NCI-H2081 (cell line): ENCODE measurements at places on chromosomes 4 and X.

- DNase-seq, result no peak
Measured at GRCh38 chr4:59537246-59537886, 1662.8 kb upstream of the ADGRL3 start.

DNA sequence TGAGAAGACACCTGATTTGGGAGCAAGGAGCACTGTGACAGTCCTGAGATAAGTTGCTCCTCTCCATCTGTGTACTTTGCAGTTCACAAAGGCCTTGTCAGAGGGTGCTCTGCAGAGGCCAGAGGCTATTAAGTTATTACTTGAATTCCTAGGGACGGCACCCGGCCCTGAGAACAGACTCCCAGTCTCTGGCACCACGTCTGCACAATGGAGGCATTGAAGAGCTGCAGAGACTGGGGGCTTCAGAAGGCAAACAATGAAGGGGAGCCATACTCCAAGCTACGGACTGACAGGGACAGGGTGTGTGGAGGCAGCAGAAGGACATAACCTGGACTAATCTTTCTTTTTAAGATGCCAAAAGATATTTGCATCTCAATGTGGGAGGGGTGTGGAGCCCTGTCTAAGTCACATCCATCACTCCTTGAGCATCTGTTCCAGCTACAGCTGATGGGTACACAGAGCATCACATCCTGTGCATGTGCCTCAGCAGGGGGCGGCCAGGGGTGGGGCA lies 11.5 kb downstream of the RASGEF1B start:
- DNase-seq, result no peak

- no peak for DNase-seq
Measured at GRCh38 chr4:162406637-162407365, 243.0 kb upstream of the FSTL5 start.

DNA sequence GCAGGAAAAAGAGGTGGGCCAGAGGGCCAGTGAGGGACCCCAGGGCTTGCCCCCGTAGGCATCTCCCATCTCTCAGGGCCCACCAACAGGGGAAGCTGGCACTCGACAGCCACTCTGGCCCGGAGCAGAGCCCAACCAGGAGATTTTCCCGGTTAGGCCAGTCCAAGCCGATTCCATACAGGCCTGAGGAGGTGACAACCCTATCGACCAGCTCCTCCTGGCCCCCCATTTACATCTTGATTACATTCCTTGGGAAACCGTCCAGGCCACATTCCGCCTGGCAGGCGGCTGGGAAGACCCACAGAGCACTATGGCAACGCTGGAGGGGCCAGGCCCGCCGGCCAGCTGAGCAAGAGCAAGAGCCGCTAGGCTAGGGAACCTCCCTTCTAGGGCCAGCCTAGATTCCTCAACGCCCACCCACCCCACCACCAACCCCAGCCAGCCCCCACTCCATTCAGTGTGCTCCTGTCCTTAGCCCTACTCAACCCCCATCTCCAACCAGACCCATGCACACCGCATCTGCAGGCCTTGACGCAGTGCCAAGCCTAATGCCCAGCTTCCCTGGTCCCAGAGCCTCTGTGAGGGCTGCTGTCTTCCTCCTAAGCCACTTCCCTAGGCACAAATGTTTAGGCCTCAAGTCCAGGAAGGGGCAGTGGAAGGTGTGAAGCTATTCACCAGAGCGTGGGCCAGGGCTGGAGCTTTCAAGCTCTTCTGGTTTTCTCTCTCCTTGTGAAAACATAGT lies 161.2 kb downstream of the EFNB1 start:
- DNase-seq, result no peak

- no peak for DNase-seq
Measured at GRCh38 chr4:10590896-10591295, 93.7 kb downstream of the CLNK start.

- no peak for DNase-seq
Measured at GRCh38 chr4:154616287-154616686, 3.8 kb upstream of the FGG start.

- DNase-seq, result no peak
Measured at GRCh38 chrX:15336023-15336413, 695 bp upstream of the PIGA start.

GRCh38 chr4:33072298-33073089 lies 2352.3 kb downstream of the PCDH7 start:
- DNase-seq, result no peak

GRCh38 chr4:146271466-146271865 lies 57.1 kb downstream of the REELD1 start:
- no peak for DNase-seq
